ENCODE measurements at places on chromosomes 5 and 9.

DNA sequence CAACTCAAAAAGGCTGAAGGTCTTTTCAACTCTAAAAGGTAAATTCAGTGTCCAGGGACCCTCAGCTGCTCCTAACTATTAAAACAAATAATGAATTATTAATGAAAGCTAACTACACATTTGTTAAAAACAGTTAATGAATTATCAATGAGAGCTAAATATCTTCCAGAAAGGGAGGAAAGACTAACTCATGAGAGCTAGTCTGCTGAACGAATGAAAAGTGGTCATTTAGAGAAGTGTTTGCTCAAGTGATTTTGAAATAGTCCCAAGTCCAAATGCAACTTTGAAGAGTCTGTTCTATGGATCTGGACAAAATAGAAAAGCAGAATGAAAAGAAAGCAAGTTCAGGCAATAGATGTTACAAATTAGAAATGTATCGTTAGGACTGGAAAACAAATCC, 133.9 kb upstream of the SPEF2 start:
- DNase-seq, result no peak

DNA sequence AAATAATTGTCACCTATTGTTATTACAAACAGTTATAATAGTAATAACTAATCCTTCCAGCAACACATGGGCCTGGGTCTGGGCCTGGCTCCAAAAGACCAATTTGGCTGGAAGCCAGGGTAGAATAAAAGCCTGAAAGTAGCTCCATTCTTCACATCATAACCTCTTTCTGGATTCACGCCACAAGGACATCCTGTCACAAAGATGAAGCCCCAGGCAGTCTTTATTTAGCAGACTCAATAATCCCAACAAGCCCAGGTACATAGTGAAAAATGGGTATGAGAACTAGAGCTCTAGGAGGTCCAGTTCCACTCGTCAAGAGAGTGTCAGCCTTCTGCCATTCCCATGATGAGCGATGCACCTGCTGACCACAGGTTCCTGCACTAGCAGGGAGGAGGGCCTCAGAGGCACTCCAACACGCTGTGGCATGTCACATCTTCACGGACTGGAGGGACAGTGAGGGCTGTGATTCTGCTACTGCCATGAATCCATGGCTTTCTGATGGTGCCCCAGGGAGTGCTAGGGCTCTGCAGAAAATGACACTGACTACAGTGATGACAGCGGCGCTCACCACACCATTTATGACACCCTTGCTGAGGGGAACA, 124.9 kb downstream of the SPOCK1 start:
- no peak for DNase-seq

DNA sequence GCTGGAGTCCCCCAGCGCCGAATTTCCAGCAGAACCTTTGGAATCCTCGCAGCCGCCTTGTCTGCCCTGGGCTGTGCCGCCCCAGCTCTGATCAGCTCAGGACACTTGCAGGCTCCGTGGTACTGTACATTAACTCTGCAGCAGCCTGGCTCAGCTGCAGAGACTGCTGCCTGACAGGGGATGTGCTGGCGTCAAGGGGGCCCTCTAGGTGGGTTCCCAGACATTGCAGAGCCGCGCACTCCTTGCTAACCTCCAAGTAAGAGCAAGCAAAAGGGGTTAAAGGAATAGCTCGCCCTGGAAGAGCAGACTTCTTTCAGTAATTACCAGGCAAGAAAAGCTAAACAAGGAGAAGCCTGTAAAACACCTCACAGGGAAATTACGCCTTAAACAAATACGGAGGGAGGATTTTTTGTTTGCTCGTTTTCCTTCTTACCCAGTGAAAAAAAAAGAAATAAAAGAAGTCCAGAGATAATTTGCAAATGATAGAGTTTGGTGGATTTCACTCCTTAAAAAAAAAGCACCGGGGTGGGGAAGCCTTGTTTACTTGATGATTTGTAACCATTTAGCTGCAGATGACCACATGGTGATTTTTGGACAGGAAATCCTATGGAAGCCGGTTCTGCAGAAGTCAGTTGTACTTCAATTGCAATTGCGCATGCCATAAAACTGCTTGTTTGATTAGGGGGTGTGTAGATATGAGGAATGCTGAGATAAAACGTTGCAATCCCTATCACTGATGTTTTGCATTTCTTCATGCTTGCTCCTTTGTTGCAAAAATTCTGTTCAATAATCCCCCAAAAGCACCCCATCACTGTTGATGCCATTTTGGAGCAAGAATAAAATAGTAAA, 305.8 kb downstream of the PDE4D start:
- DNase-seq, result no peak

DNA sequence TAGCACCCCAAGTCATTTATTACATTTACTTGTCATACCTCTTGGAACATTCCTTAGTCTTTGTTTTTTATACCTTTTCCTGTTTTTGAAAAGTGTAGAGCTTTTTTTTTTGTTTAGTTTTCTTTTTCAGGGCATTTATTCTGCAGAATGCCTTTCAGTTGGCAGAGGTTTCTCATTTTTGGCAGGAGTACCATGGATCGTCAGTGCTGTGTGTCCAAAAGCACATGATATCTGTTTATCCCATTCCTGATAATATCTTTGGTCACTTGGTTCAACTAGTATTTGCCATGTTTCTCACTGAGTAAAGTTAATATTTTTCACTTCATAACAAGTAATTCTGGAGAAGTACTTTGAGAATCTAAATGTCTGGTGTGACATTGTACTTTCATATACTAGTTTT, 10.7 kb downstream of the OGN start:
- DNase-seq, result no peak

- no peak for DNase-seq
Observed at GRCh38 chr5:53997736-53998627, 312.4 kb downstream of the ARL15 start.

DNA sequence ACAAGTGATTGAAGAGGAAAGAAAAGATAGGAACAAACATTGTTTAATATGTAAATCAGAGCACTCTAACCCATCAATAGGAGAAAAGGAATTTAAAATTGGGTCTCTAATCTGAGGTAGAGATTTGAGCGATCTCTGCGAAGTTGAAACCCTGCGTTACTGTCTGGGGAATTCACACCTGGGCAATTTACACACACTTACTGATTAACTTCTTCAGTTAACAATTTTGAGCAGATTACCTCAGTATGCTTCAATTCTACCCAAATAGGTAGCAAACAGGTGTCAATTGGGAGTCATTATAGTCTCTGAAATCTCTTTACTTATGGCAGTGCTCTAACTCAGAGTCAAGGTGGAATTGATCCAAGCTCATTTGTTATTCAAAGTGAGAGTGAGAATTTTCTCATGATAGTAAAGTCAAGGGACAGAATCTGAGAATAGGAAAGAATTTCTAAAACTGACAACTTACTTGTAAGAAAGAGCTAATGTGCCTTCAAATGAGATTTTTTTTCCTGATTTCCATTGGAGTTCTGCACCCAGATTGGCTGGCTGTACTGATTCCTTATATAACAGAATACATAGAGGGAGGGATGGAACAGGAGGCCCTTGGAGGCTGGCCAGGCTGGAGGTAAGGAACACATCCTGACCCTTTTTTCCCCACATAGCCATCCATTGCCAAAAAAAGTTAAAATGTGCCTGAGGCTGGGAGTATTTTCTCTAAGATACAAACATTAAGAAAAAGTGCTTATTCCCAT, 27.1 kb upstream of the IFNA14 start:
- DNase-seq, result no peak

DNA sequence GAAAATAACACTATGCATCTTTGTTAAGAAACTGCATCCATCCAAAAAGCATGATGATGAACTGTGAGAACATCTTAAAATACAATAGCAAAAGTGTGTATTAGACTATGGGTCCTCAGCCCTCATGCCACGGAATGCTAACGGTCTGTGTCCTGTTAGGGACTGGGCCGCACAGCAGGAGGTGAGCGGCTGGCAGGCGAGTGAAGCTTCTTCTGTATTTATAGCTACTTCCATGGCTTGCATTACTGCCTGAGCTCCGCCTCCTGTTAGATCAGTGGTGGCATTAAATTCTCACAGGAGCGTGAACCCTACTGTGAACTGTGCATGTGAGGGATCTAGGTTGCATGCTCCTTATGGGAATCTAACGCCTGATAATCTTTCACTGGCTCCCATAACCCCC, 129.8 kb downstream of the NXNL2 start:
- no peak for DNase-seq

GRCh38 chr5:59299006-59299405, 594.5 kb downstream of the PDE4D start:
- DNase-seq, result no peak

GRCh38 chr9:109387206-109387605, 66.3 kb upstream of the EPB41L4B start:
- DNase-seq, result no peak

DNA sequence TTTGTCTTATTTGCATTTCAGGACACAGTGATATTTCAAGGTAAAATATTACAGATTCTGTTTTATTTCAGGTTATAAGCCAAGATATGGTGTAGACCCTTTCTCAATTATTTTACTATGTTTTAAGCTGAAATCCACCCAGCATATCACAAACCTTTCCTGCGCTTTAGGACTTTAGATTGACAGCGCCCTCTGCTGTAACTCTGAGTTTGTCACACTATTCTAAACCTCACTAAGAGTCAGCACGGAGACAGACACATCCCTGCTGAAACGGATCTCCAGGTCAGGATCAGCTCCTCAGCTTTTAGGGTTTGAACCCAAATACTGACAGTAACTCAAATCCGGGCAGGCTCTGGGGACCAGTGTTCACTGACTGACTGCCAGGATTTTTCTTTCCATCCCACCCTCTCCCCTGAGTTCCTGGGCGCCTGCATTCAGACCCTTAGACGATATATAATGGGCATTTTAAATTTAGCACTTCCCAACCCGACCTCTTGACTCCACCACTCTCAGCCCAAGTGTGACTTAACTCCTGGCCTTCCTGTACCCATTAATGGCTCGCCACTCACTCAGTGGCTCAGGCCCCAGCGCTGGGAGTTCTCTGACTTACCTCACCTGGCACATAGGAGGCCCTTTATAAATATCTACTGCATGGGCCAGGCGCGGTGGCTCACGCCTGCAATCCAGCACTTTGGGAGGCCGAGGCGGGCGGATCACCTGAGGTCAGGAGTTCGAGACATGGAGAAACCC, 33.5 kb downstream of the TLX3 start:
- no peak for DNase-seq

DNA sequence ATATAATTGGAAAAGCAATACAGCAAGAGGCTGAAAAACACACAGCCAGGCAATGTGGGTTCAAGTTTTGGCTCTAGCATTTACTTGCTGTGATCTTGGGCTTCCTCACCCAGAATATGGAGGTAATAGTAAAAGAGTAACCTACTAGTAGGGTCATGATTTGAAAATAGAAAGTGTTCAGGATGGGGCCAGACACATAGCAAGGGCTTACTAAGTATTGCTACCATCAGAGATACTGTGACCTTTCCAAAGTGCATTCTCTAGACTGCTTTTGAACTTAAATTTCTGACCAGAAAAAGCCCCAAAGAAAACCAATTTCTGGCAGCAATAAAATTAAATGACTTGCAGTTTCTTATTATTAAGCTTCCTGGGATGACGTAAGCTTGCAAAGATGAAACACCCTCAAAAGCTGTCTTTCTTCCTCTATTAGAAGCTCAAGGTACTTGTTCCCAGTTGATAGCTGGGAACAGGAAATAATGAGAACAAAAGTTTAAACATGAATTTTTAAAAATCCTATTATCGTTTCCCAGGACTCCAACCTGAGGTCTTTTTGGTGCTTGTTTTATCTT, 20.3 kb downstream of the SLC45A2 start:
- no peak for DNase-seq

- no peak for DNase-seq
Observed at GRCh38 chr5:90956511-90957097, 398.0 kb downstream of the ADGRV1 start.

GRCh38 chr5:134920848-134921575, 16.1 kb downstream of the PCBD2 start:
- no peak for DNase-seq

DNA sequence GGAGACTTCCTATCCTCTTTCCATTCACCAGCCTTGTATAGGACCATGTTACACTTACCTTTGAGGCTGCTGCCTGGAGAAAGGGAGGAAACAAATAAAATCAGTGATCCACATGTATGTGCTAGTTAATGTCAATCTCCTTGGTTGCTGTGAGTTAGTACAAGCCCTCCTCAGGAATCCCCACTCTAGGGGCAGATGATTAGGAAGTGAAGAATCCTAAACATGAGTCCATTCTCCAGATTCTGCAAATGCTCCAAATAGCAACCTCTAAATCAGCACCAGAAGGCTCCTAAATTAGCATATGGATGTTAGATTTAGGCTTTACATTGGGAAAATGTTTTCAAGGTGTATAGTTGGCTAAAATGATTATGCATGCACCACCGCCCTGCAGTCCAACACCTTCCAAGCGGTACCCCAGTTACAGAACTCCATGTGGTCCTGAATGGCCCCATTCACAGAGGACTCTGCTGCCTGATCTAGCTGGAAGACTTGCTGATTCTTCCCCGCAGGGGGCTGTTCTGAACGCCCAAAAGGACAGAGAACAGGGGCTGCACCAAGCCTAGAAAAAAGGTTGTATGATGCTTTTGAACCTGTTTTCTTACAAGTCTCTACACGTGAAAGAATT, 123.2 kb downstream of the TLE1 start:
- no peak for DNase-seq

DNA sequence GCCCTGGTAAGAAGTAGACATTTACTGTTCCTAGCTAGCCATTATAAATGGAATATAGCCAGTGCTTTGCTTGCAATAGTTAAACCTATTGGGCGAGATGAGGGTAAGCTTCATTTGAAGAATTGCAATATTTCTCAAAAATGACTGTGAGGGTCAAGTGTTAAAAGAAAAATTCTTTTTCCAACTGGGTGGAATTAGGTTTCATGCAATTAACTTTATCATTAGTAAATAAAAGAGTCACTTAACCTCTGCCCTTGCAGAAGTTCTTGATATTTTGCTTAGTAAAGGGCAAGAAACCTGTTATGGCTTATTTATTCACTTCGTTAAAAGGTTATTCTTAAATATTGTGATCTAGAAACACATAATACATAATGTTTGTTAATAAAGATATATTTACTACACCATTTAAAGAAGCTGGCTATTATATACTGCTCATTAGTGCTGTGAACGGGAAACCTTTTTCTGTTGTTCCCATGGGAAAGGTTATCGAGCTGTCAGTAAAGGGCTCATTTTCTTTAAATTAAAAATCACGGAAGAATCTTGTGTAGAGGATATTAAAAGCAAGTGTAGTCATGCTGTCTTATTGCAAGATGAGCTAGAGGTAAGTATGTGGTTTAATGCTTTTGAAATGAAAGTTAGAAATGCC, 370.5 kb downstream of the CSNK1G3 start:
- no peak for DNase-seq

- no peak for DNase-seq
Observed at GRCh38 chr9:87469793-87470465, 27.7 kb upstream of the DAPK1 start.

DNA sequence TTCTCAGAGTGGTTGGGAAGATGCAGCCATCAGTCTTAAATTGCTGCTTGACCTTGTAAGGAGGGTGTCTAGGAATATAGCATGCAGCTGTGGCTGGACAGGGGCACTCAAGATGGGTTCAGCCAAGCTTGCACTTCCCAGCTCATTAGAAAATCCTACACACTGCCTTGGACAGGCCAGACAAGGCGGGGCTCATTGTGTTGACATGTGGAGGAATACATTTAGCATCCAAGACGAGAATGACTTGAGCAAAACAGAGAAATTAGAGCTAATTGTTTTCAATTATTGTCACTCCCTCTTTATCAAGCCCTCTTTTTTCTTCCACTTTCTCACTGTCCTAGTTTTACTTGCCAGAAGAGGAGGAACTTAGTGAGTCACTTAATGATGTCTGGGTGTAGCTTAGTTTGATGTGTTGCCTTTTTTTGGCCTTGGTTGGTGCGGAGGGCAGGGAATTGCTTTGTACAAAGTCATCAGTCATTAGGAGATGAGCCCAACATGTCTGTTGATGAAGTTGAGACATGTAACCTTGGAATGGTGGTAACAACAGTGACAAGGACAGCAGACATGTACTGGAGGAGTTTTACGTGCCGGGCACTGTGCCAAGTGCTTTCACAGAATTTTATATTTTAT, 1219.3 kb upstream of the WWC1 start:
- no peak for DNase-seq
